ENCODE measurements at places on chromosomes 6 and 20. TPM values are rescaled to one million over a fixed set of nuclear protein-coding genes. Genes with fewer than 3 reads are reported as not detected.

DNA sequence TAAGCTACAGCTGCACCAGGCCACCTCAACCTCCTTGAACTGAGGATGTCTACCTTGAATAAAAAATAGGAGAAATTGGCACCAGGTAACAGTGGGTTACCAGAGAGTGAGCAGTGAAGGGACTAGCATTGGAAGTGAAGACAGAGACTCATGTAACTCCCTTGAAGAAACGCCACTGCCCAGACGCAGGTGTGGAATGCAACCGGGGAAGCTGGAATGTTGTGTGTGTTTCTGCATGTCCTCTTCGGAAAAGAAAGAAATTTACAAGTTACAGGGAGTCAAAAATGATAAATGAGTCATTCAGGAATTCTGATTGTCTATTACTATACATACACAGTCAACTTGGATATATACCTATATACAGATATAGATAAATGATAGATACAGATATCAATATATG is 514.7 kb upstream of the AGPAT4 start:
- DNase-seq: no peak

GRCh38 chr6:4319981-4320683 is 184.8 kb upstream of the ECI2 start:
- no peak for DNase-seq

DNA sequence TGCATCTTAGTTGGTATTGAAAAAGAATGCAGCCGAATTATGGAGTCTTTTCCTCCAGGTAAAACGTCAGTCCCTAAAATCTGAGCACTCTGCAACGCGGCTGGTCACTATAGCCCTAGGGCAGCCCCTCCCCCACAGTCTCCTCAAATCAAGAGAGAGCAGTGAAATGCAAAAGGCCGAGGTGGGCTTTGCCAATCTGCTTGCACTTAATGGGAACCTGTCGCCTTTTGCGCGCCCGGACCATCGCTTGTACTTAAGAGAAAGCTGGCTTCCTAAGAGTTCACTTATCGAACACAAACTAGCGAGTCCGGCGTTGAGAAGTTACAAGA is 447 bp downstream of the MCM3 start:
- DNase-seq: no peak

DNA sequence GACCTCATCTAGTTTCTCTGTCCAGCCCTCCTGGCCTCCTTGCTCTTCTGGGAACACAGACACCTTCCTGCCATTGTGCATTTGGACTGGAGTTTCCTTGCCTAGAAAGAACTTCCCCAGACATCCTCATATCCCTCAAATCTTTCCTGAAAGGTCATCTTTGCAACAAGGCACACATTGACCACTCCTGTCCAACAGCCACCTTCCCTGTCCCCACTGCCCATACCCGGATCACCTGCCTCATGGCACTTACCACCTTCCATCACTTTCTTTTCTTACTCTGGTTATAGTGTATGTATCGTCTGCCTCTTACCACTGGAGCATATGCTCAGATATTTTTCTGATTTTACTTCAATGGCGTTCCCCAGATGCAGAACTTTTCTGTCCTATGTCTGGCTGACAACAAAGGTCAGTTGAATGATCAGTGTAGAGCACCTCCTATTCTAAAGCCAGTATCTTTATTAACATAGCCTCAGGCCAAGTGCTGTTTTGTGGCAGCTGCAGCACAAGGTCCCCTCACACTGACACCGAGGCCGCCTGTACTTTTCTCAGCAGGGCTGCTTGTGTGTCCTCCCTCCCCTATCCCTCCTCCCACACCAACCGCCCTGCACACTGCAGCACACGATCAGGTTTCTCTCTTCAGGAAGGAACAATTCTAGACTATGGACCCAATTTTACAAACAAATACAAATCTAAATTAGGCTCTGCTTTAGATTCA is 4.1 kb downstream of the HLA-C start:
- DNase-seq: no peak

- no peak for DNase-seq
Observed at GRCh38 chr6:62298745-62299392, 12.8 kb upstream of the KHDRBS2 start.

- DNase-seq: no peak
Observed at GRCh38 chr6:63476302-63476701, 96.0 kb upstream of the LOC128125822 start.

GRCh38 chr20:46905364-46906125 is 10.9 kb downstream of the EYA2 start:
- no peak for DNase-seq

DNA sequence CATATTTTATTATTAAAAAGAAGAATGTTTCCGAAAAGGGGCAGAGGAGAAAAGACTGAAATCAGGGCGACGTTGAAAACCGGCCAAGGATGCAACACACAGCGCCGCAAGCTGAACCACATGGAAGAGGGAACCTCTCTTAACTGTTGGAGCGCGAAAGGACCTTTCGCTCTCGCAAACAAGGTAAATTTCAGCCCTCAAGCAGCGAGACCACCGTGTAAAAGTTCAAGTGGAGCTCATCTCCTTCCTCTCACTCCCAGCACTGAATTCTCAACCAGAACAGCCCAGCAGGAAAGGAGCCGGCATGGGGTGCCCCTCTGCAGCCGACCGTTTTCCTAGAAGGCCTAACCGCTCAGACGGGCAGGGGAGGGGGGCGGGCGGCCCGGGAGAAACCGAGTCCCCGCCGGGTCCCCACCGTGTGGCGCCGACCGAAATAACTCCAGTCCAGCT is 621 bp downstream of the GPR63 start:
- no peak for DNase-seq

DNA sequence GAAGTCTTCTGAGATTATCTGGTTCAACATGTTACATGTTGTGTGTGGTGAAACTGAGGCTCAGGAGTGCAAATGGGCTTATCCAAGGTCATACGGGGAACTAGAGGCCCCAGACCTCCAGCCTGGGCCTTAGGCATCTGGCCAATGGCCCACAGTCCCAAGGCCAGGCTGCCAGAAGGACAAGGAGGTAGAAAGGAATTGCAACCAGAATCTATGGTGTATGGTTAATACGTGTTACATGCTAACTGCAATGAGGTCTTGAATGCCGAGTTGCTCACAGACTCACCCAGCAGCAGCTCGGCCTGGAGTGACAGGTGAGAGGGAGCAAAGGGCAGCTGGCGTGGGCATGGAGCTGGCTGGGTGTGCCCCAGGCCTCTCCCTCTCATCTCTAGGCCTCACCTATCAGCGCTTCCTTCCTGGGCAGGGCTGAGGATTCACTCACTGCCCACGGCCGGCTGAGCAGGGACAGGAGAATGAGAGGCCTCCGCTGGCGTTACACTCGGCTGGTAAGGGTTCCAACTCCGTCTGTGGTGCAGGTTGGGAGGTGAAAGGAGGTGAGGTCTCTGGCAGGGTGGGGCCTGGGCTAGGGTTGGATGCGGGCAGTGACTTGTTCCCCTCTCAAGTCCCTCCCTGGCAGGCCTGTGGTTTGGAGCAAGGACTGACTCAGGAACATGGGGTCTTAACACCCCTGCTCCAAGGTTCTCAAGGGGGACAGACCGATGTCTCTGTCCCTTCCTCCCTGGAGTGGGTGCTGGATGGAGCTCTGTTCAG is at the start of gene TLDC2:
Gene TLDC2, plus strand, starts transcription at position 437 of the 771 bp plus-strand sequence. Its CDS starts 37 bp downstream, at position 474.
- no peak for DNase-seq

DNA sequence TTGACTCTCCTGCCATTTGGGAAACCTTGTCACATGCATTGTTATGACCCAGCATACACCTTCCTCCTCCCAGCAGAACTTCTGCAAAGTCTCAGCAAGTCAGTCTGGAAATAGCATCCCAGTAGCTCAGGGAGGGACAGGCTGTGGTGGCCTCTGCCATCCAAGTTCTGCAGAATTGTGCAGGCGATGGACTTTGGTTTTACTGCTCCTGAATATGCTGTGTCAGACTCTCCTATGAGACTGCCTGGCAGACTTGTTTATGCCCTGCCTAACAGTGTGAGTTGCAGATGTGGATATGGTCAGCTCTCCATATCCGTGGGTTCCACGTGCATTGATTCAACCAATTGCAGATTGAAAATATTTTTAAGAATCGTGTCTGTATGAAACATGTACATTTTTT is 52.8 kb downstream of the SNRNP48 start:
- DNase-seq: no peak

DNA sequence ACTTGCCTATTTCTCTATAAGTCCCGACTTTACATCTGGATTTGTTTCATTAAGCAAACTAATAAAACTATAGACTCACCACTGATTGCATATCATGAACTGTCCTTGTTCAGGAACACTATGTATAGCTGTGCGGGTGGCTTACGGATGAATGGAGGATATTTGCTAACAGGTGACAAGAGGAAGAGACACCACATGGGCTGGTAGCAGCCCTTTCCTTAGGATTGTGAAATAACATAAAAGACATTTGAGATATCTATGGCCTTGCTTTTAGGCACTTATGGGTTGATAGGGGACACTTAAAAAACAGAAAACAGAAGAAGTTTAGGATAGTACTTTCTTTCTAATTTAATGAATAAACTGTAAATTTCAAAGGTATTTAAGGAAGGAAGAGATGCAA is 5.0 kb upstream of the CAP2 start:
- no peak for DNase-seq

GRCh38 chr20:14199111-14199510 is 138.3 kb downstream of the FLRT3 start:
- no peak for DNase-seq

DNA sequence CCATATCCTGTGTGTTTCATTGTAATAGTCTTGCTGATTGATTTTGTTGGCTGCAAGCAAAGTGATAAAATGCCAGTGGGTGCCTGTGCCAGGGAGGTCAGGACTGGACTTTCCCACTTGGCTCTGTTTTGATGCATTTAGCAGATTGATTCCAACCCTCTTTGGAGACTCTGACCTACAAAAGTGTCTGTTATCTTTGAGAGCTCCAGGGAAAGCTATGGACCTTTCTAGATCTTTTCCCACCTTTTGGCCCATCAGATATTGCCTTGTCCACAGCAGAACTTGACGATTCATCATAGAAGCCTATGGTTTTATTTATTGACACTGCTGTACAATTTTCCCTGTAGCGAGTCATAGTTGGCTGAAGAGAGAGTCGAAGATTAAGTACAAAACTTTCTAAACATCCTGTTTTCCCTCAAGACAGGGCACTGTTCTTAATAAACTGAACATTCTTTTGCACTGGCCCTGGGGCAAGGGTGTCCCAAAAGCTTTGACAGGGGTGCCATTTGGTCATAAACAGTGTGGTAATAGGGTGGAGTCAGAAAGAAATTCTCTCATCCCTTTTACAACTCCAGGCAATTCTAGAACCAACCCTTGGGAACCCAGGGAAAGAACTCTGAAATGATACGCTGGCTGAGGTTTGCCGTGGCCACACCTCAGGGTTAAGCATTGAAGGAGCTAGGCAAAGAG is 53.7 kb downstream of the E2F3 start:
- DNase-seq: no peak

DNA sequence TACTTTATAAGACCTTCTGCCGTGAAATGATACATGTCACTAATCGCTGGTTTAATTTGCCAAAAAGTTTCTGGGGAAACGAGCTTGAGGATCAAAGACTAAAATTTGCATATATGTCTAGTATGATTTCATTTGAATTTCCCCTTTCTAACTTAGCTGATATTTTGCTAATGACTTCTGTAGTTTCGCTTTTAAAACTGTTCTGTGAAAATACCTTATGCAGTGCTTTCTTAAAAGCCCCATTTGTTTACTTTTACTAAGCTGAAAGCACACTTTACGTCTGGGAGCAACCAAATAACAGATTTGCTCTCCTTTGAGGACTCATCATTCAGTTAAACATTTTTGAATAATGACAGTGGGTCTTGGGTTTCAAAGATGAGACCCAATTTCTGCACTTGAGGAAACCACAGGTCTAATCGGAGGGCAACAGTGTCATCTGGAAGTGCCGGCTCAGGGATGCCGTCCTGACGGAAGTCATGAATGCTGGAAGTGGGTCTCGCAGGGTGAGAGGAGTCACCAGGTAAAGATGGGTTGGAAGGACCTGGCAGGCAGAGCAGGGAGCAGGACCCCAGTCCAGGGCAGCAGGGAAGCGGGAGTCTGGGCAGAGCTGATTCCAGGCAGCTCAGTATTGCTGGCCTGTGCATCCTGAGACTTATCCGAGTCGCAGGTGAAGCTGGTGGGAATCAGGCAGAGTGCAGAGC is 33.2 kb downstream of the PLEKHG1 start:
- DNase-seq: no peak

- DNase-seq: no peak
Observed at GRCh38 chr6:95489185-95489863, 88.0 kb upstream of the MANEA start.

- no peak for DNase-seq
Observed at GRCh38 chr6:168865-169455, 123.3 kb upstream of the DUSP22 start.

GRCh38 chr6:111972745-111973117 is 81.2 kb upstream of the CCN6 start:
- DNase-seq: no peak

- no peak for DNase-seq
Observed at GRCh38 chr6:157493173-157493572, 112.2 kb downstream of the ZDHHC14 start.

- no peak for DNase-seq
Observed at GRCh38 chr20:16135630-16136029, 437.6 kb downstream of the KIF16B start.

- DNase-seq: no peak
Observed at GRCh38 chr6:113642714-113643406, 214.3 kb upstream of the MARCKS start.

- DNase-seq: peak; percentile 39
Observed at GRCh38 chr6:24126586-24127192, 674 bp downstream of the NRSN1 start.

GRCh38 chr20:17698384-17698783 is 1.4 kb upstream of the BANF2 start:
- no peak for DNase-seq

DNA sequence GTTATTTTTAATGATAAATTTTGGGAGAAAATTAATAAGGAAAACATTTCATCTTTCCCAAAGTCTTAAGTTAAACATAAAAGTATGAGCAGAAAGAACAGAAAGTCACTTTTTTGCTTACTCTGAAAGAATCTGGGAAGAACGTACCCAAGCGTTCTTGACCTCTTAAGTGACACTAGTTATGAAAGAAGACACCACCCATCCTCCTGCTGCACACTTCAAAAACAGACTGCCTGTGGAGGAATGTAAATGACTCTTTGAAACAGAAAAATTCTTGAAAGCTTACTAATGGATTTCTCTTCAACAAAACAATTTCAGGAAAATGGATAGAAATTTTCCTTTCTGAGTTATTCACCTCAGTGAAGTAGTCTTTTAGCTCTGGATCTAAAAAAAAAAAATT is 227.7 kb downstream of the MEI4 start:
- no peak for DNase-seq

- DNase-seq: no peak
Observed at GRCh38 chr6:84033523-84034451, at the start of gene MRAP2. TSS of gene MRAP2 (plus strand) at chr6:84033772. CDS start at chr6:84055319, 21,547 bp downstream.

The SOBP gene
- total RNA-seq: 42.4 TPM

The PCNA gene
- 42.0 TPM for total RNA-seq

The CD93 gene
- total RNA-seq: 10.6 TPM

The SLC2A10 gene
- total RNA-seq: 3.7 TPM

The DEFB125 gene
- not detected for total RNA-seq

The MAP3K7 gene
- total RNA-seq: 38.7 TPM

The TBXT gene
- total RNA-seq: not detected

The BEND3 gene
- total RNA-seq: 5.7 TPM

The NUDT3 gene
- 96.2 TPM for total RNA-seq

The MBOAT1 gene
- total RNA-seq: 7.3 TPM

The LEMD2 gene
- 29.3 TPM for total RNA-seq
